Ovary (tissue), 10 donors: ENCODE measurements at places on chromosomes 16 and 17.
A peak's percentile ranks its signal among the peaks of the same experiment; 100 is the strongest.

- DNase-seq: no peak
Observed at GRCh38 chr17:78753316-78754250, 28.5 kb downstream of the CYTH1 start.

DNA sequence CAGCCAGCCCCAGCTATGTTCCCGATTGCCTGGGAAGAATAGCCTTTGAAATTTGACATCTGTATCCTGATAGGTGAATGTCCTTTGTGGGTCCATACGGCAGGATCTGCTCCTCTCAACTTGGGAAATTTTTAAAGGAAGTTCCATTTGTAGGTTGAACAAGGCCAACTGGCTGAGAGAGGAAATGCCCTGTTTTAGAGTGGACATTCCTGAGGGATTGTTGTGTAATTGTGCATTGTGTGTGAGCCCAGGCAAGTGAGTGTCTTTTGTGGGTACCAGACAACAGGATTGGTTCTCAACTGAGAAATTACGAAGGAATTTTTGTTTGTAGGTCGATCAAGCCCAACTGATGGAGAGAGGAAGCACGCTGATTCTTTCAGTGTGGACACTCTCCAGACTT lies 2.6 kb upstream of the CPHXL2 start:
- no peak for DNase-seq

DNA sequence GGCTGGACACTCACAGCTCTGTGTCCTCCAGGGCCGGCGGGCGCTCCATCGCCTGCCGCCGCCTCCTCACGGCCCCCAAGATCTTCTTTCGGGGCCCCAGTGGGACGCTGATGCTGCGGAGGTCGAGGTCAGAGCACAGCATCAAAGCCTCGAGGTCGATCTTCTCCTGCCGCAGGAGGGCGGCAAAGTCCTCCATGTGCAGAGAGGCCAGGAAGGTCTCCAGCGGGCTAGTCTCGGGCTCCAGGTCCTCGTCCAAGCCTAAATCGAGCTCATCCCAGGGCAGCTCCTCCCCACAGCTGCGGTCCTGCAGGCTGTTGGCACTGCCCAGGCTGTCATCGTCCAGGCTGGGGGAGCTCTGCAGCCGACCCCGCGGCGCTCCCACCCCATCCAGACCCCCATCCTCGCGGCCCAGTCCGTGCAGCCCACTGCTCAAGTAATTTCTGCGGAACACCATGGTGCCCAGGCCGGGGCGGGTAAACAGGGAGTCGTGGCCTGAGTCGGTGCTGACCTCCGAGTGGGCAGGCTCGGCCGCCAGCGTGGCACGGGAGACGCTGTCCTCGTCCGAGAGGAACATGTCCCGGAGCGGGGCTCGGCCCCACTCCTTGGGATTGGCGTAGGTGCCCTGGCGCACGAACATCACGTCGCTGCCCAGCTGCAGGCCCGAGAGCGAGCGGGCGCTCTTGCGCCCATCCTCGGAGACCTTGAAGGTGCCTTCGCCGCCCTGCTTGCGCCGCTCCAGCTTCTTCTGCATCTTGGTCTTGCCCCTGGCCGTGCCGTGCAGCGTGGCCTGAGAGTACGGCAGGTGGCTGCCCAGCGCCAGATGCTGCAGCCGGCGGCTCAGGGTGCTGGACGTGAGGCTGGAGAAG lies 3.4 kb downstream of the USH1G start:
- DNase-seq: no peak

DNA sequence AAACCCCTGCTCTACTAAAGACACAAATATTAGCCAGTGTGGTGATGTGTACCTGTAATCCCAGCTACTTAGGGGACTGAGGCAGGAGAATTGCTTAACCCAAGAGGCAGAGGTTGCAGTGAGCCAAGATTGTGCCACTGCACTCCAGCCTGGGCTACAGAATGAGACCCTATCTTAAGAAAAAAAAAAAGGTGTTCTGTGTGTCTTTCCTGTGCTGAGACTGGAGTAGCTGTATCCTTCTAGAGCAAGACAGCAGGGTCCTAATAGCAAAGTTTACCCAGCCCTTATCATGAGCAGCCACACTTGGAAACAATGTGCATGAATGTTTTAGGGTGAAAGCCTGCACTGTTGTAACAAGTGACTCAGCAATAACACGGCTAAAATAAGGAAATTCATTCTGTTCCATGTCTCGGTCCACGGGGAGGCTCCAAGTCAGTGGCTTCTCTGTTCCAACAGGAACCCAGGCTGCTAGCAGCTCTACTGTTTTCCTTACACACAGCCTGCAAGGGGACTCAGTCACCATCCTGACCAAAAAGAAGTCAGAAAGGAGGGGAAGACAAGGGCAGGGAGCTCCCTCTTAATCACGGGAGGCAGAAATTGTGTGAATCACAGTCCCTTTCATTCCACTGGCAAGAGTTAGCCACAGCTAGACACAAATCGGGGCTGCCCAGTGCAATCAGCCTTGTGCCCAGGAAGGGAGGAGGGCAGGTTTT lies 7.1 kb upstream of the SLC5A11 start:
- DNase-seq: no peak

- DNase-seq: peak; percentile 36
Observed at GRCh38 chr16:84308120-84308519, 13.4 kb downstream of the WFDC1 start.

GRCh38 chr16:3582276-3583165 lies 5.3 kb upstream of the NLRC3 start:
- DNase-seq: no peak

DNA sequence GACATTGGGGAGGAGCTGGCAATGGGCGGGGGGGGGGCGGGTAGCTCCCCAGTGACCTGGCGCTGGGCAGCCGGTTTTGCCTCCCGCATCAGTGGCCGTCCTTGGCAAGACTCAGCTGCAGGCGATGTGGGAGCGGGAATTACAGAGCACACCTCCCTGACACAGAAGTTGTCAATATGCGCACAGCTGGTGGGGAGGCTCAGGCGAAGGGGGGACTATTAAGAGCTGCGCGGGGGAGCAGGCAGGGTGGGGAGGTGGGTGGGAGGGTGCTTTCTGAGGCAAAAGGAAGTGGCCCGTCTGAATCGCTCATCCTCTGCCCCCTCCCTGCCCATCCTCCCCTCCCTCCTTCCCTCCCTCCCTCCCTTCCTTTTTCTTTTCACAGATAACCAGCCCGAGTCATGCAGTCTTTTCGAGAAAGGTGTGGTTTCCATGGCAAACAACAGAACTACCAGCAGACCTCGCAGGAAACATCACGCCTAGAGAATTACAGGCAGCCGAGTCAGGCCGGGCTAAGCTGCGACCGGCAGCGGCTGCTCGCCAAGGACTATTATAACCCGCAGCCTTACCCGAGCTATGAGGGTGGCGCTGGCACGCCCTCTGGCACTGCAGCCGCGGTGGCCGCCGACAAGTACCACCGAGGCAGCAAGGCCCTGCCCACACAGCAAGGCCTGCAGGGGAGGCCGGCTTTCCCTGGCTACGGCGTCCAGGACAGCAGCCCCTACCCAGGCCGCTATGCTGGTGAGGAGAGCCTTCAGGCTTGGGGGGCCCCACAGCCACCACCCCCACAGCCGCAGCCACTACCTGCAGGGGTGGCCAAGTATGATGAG lies 44.0 kb downstream of the SREBF1 start:
- DNase-seq: peak; percentile 78

GRCh38 chr17:4492721-4493561 lies 5.7 kb upstream of the SPNS2 start:
- DNase-seq: peak; percentile 26

GRCh38 chr16:12017558-12017957 lies 41.0 kb downstream of the SNX29 start:
- no peak for DNase-seq

DNA sequence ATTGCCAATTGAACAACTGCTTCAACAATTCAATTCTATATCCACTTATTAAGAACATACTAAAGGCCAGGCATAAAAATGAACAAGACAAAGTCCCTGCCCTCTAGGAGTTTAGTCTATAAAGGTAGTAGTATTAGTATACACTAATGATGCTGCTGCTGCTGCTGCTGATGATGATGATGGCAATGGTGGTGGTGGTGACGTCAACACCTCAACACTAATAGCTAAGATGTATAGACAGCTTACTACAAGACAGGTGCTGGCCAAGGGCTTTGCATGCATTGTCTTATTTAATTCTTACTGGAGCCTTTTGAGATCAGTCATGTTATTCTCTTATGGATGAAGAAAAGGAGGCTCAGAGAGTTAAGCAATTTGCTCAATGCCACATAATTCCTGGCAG lies 164.4 kb upstream of the ASIC2 start:
- DNase-seq: no peak

DNA sequence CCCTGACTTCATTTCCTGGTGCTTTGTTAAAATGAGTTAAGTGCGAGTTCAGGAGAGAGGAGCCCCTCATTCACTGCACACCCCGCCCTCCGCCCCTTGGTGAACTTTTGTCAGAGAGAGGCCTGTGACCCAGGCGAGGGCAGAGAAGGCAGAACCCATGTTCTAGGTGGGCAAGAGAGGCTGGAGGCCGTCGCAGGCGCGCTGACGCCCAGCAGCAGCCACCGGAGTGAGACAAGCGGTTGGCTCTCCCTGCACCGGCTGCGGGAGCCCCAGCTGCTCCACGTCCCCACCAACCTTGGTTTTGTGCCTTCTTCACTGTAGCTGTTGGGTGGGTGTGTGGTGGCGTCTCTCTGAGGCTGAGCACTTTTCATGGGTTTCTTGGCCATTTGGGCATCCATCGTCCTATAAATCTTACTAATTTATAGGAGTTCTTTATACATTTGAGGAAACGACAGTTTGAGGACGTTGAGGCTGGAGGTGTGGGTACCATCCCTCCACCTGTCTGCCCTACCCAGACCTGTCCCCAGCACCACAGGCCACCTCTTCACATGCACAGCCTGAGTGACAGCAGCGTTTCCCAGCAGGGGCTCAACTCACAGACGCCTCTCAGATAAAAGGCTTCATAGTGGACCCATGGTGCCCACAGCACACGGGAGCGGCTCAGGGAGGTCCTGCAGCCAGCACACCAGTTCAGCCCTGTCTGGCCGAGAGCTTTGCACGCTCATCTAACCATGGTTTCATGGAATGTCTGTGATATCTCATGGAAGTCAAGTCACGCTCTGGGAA lies 45.2 kb upstream of the CBFA2T3 start:
- no peak for DNase-seq

DNA sequence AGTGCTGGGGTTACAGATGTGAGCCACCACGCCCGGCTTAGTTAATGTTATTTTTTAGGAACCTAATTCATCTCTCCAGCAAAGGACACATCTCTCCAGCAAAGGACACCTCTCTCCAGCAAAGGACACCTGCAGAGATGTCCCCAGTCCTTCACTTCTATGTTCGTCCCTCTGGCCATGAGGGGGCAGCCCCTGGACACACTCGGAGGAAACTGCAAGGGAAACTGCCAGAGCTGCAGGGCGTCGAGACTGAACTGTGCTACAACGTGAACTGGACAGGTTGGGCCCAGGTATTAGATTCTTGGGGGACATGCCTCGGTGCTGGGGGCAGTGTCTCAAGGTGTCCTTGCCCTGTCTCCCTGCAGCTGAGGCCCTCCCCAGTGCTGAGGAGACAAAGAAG lies 4.7 kb downstream of the PFAS start:
- no peak for DNase-seq

DNA sequence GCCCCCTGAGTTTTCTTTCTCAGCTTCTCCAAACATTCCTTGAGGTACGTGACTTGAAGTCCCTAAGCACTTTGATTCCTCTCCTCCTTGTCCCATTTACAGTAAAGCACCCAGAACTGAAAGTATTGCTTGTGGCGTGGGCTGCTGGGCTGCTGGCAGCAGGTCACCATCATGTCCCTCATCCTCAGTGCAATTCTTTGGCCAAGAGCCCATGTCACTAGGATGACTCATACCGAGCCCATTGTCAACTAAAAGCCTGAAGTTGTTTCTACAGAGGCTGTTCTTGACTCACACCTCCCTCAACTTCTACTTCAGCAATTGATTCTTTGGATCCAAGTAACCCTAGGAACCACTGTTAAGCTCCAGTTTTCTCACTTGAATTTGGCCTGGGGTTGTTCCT lies 54.3 kb downstream of the KPNA2 start:
- no peak for DNase-seq

GRCh38 chr16:49972961-49973360 lies 52.1 kb upstream of the CNEP1R1 start:
- DNase-seq: no peak

GRCh38 chr16:3058139-3059030 lies 7.1 kb upstream of the IL32 start:
- DNase-seq: peak; percentile 54

GRCh38 chr17:62665599-62665998 lies 38.1 kb downstream of the MRC2 start:
- DNase-seq: peak; percentile 19

DNA sequence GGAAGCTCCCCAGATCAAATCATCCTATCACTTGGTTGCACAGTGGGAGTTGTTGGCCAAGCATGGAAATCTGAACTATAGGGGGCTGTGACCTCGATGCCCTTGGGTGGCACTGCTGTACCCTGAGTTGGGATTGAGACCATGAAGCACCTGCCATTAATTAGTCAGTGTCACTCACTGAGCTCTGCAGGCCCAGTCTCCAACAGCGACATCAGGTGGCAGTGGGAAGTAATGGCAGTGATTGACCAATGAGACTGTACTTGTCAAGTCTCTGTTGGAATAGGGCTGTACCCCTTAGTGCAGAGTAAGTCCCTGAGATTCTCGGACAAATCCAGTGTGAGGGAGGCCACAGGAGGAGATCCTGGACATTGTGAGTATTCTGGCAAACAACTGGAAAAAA lies 118.0 kb upstream of the RPL38 start:
- no peak for DNase-seq

DNA sequence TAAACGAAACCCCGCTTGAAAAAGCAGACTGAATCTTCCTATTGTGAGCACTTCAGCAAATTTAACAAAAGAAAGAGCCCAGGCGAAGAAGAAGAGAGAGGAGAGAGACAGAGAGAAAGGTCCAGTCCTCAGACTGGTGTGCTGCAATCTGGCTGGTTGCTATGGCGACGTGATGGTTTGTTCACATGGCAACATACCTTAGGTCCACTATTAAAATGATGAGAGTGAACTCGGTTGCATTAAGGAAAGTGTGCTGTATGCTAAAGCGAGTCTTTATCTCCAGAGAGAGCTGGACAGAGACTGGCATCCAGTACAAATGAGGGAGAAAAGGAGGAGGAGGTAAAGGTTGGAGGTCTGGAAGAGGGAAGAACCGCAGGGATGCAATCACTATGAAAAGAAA lies 271.8 kb upstream of the ZFHX3 start:
- no peak for DNase-seq

DNA sequence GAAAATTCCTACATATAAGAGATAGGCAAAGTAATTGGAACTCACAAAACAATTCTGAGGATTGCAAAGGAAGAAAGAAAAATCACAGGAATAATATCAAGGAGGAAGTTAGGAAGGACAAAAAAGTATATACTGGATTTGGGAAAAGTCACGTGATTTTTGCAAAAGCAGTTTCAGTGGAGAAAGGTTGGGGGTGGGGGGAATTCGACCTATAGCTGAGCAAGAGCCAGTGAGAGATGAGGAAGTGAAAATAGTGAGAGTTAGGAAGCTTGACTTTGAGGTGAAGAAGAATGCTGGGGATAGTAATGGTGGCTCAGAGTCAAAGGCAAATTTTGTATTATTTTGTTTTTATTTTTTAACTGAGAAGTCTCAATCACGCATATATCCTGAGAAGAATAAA lies 438.0 kb upstream of the PMFBP1 start:
- no peak for DNase-seq
